ENCODE measurements at places on chromosomes 16 and 17.

DNA sequence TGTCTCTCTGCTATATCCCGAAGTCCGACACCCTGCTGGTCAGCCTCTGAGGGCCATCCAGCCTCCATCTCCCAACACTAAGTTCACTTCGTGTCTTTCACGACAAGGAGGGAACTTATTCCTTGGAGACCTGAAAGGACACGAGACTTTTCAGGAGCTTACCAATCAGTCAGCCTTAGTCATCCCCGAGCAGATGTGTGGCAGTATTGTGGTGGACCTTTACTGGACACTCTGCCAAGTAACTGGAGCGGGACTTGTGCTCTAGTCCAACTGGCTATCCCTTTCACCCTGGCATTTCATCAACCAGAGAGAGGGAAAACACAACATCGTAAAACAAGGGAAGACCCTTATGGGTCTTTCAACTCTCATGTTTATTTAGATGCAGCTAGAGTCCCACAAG, 87.1 kb downstream of the EMP2 start:
- DNase-seq: no peak

DNA sequence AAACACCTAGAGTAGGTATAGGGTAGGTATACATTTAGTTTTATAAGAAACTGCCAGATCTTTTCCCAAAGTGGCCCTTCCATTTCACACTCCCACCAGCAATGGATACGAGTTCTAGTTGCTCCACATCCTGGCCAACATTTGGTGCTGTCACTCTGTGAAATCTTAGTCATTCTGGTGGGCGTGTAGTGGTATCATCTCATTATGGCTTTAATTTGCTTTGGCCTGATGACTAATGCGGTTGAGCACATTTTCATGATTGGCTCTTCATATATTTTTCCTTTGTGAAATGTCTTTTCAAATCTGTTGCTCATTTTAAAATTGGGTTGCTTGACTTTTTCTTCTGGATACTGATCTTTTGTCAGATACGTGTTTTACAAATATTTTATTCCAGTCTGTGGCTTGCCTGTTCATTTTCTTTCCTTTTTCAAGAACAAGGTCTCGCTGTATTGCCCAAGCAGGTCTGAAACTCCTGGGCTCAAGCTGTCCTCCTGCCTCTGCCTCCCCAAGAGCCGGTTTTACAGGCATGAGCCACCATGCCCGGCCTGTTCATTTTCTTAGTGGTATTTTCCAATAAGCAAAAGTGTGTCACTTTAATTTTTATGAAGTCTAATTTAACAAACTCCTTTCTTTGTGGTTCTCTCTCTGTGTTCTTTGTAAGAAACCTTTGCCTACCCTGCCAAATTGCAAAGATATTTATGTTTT, 192.4 kb downstream of the SEC14L1 start:
- no peak for DNase-seq

DNA sequence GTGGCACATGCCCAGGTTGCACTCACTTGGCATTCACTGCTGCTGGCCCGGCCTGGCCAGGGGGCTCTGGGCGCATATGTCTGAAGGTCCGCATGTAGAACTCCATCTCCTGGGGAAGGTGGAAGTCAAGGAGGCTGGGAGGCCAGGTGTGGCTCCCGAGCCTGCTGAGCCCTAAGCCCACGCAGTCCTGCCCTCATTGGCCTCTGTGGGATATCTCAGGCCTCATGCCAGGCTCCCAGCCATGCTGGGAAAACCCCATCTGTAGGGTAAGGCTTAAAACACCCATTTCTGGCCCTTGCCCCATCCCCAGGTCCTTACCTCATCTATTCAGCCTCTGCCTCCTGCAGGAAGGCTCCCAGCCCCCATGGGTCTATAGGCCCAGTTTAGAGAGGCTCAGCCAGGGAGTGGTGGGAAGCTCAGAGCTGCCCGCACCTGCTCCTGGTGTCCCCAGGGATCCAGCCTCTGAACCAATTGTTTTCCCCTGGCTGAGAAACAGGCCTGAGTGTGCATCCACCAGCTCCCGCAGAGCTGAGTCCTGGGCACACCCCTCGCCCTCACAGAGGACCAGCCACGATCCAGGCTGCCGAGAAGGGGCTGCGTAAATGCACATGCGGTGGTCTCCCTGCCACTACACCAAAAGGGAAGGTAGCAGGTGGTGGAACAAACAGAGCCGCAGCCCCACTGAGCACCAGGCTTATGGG, 2.3 kb upstream of the TPPP3 start:
- no peak for DNase-seq

GRCh38 chr17:74770498-74771318, 5.4 kb downstream of the NAT9 start:
- DNase-seq: peak; percentile 57

DNA sequence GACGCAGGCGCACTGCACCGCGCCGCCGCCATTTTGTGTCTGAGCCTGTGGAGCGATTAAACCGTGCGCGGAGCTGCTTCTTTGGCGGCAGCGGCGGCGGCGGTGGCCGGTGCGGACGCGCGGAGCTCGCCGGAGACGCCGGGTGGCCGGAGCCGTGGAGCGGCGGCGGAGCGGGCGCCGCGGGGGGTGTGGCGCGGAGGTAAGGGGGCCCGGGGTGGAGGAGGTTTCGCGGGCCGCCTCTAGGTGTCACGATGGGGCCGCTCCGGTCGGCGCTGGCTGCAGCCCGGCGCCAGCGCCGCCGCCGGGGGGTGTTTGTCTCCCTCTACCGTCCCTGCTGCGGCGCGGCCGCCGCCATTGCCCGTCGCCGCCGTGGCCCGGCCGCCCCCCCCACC, at the start of gene CTCF:
Gene CTCF, plus strand, starts transcription at position 1 of the 392 bp plus-strand sequence. CDS start 48,307 bp downstream, outside the sequence.
- DNase-seq: peak; percentile 57

DNA sequence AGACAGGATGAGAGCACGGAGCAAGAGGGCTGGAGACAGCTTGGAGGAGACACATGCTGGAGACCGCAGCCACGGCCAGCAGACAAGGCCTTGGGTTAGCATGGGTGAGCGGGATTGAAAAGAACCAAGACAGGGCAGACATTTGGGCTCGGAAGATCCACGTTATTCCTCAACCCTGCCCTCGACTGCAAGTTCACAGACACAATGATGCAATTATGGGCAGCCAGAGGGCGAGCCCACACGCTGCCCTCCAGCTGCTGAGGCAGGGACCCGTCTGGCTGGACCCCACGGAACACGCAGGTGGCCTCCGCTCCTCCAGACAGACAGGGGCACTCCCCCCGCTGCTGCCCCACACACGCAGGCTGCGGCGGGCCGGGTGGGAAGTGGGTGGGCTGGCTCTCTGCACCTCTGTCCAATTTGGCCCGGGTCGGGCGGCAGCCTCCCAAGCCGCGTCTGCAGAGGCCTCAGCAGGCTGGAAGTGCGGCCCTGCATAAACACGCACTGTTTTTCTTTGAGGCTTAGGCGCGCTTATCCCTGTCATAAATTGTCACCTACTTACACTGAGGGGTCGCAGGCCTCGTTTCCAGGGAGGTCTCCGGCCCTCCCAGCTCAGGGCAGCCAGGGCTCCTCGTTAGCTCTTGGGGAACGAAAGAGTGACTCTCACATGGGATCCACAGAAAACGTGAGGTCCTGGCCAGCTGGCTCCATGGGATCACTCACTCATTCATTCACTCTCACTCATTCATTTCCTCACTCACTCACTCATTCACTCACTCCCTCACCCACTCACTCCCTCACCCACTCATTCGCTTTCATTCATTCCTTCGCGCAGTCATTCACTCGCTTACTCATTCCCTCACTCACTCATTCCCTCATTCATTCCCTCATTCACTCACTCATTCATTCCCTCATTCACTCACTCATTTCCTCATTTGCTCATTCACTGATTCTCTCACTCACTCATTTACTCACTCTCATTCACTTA, 303.9 kb downstream of the C16orf95 start:
- DNase-seq: no peak

DNA sequence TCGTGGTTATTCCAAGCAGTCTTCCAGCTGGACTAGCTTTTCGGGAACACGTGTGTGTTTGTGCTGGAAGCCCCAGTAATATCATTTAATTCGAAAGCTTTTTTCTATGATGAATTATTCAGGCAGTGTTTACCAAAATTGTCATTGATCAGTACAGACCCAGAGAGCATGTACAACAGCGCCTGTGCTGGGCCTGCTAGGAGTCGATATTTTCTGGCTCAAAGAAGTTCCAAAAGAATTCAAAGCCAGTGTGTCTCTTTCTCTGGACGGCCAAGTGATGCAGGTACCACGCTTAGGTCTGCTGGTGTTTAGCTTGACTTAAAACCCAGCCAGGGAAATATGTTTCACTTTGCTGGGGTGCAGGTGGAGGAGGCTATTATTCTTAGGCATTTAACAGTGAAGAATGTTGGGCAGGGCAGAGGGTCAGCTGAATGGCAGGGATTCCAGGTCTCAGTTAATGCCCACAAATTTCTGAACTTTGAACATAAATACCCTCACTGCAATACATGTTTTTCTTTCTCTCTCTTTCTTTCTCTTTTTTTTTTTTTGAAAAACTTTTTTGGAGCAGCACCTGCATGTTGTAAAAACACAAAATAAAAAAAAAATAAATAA, 401.3 kb downstream of the WWOX start:
- DNase-seq: no peak

DNA sequence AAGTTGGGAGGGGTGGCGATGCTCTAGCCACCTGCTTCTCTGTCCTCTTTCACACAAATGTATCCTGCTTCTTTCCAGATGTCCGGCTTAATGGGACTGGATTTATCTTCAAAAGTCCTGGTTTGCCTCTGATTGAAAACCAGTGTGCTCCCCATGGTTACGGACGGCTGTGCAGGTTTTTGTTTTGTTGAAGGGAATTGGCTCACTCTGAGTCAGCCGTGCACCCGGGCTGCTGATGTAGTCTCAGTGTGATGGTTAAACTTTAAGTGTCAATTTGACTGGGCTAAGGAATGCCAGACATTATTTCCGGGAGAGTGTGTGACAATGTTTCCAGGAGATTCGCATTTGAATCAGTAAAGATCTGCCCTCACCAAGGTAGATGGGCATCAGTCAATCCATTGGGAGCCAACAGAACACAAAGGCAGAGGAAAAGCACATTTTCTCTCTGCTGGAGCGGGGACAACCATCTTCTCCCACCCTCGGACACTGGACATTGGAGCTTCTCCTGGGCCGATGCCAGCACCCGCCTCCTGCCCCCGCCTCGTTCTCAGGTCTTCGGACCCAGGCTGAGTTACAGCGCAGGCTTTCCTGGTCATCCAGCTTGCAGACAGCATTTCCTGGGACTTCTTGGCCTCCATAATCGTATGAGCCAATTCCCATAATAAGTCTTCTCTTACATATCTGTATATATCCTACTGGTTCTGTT, 126.9 kb upstream of the TNRC6C start:
- DNase-seq: no peak

GRCh38 chr16:89931305-89931896, 8.3 kb downstream of the TUBB3 start:
- DNase-seq: no peak

- no peak for DNase-seq
Measured at GRCh38 chr17:79915850-79916430, 76.7 kb upstream of the CBX4 start.

DNA sequence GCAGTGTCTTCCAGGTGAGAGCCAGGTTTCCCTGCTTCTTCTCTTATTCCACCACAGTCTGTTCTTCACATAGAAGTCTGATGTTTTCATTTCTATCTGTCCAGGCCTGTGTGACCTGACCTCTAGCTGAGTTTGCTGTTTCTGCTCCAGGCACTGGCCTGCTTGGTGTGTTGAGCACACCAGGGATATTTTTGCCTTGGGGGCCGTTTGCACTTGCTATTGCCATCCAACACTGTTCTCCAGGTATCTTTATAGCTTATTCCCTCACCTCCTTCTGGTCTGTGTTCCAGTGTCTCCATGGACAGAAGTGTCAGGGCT, 41.4 kb downstream of the MRTFB start:
- DNase-seq: no peak

- DNase-seq: no peak
Measured at GRCh38 chr16:49827805-49828438, 28.0 kb downstream of the ZNF423 start.

- DNase-seq: no peak
Measured at GRCh38 chr16:55853114-55853513, 20.2 kb upstream of the CES1 start.

DNA sequence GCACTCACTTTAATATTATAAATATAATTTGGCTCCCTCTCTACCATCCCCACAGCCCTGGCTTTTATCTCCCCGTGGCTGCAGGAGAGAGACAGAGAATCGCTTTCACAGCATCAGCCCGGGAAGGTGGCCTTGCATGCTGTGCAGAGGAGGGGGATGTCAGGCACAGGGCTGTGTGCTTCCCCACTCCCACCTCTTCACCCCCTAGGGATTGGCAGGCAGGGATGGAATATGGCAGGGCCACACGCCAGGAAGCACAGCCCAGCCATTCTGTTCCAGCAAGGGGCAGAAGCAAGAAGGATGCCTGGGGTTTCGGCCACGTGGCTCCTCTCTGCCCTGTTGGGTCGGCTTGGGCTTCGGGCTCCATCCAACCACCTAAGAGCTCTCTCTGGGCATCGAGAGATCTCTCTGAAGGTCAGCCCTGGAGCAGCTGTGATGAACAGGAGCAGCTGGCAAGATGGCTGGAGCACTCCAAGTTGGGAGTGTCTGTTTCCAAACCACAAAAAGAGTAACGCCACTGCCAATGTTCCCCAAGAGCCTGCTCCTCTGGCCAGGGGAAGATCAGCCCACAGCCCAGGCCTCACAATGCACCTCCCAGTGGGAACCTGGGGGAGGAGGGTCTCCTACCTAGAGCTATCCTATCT, 223.2 kb downstream of the C16orf78 start:
- no peak for DNase-seq

DNA sequence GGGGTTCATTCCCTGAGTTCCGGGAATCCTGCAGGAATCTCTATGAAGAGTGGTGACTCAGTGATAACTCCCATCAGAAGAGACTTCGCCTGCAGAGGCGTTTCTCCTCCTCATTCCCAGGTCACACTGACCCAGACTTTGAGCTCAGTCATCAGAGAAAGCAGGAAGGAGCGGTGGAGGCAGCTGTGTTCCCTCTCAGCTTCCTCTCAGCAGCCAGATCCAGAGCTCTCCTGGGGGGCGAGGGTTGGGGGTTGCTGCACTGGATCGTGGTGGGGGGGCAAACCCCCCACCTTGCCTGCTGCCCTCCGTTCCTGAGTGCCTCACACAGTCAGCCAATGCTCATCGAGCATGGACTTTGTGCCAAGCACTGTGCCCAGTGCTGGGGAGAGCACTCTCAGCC, 271.2 kb downstream of the CBLN1 start:
- no peak for DNase-seq

- DNase-seq: no peak
Measured at GRCh38 chr17:34318474-34318873, 761 bp upstream of the CCL8 start.

DNA sequence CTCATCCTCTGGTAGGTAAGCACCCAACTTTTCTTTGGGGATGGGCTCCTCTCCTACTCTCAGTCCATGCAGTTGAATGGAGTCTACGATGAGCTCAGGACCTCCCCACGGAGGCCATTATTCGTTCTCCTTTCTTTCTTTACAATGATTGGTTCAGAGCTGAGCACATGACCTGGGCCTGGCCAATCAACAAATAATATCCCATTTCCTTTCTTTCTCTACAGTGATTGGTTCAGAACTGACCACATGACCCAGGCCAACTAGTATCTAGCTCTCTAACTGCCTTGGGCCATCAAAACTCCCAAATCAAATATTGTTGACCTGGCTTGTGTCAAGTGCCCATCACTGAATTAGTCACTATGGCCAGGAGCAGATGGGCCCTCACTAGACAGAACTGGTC, 129.2 kb downstream of the USP31 start:
- no peak for DNase-seq

GRCh38 chr16:81337097-81337496, 22.3 kb downstream of the GAN start:
- no peak for DNase-seq
